ENCODE measurements at places on chromosomes 7 and 10.
A peak's percentile ranks its signal among the peaks of the same experiment; 100 is the strongest.

DNA sequence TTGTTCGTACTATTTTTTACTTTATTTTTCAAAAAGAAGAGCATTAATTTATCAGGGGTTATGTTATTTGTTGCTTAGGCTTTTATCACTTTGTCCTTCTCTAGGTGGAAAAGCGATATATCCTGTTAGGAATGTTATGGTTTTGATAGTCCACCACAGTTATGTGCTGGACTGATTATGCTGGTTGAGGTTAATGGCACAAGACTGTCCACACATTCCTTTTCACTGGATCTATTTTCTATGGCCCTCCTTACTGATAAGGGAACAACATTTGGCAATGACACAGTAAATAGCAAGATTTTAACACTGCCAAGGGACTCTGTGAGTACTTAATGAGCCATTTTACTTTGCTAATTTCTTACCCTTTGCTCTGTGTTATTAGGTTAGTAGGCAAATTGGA lies 1212.3 kb downstream of the NXPH1 start:
- no peak for DNase-seq

DNA sequence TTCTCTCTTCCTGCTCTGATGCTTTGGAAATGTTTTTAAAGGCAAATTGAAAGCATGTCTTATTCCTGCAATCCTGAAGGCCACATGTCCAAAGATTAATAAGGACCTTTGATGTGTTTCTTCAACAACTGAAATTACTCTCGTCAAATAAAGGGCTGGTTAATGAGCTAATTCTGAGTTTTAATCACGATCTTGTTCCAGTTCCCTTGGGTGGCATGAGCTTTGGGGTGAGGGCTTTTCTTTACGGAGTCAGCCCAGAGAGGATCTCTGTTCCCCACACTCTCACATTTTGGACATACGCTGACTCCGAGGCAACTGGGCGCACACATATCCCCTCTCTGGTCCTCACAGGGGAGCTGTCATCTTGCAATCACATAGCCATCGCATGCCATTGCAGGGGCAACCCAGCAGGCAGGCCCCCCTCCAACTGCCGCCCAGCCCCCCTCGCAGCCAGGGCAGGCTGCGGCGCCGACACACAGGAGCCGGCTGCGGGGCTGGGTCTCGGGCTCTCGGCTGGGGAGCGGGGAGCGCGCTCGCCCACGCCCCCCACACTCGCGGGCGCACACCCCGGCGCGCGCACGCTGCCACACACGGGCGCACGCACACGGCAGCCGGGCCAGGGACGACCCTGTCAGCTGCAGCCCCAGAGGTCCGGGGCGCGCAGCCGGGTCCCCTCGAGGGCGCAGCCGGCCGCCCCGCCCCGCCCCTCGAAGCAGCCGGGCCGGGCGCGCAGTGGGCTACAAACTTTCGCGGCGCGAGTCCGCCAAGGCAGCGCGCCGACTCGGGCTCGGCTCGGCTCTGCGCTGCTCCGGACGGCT lies at the start of gene GDF10:
GDF10 (plus strand) TSS at position 587 of the 818 bp plus-strand sequence. CDS start 455 bp downstream, outside the sequence.
- DNase-seq, result peak; percentile 26

DNA sequence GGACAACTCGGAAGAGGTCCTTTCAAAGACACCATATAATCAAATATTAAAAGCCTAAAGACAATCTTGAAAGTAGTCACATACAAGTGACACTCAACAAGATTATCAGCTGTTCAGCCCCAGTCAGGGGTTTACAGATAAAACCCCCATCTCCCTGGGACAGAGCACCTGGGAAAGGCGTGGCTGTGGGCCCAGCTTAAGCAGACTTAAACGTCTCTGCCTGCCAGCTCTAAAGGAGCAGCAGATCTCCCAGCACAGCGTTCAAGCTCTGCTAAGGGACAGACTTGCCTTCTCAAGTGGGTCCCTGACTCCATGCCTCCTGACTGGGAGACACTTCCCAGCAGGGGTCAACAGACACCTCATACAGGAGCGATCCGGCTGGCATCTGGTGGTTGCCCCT lies 18.0 kb downstream of the CDCA7L start:
- DNase-seq, result no peak

DNA sequence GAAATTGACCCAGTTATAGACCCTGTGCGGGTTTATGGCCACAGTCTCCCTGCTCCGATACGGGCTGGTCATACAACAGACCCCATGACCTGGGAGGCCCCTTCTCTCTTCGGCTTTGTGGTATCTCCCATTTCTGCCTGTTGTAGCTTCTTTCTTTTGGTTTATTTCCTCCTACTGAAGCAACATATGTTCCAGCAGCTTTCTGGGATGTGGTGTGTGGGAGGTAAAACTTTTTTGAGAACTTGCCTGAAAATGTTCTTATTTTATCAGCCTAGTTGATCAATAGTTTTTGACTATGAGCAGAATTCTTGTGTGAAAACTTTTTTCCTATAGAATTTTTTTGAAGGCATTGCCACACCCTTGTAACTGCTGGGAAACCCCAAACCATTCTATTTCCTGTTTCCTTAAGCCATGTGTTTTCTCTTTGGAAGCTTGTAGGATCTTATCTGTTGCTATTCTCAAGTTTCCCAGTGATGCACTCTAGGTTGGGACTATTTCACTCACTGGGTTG lies 80.0 kb downstream of the DAGLB start:
- no peak for DNase-seq

DNA sequence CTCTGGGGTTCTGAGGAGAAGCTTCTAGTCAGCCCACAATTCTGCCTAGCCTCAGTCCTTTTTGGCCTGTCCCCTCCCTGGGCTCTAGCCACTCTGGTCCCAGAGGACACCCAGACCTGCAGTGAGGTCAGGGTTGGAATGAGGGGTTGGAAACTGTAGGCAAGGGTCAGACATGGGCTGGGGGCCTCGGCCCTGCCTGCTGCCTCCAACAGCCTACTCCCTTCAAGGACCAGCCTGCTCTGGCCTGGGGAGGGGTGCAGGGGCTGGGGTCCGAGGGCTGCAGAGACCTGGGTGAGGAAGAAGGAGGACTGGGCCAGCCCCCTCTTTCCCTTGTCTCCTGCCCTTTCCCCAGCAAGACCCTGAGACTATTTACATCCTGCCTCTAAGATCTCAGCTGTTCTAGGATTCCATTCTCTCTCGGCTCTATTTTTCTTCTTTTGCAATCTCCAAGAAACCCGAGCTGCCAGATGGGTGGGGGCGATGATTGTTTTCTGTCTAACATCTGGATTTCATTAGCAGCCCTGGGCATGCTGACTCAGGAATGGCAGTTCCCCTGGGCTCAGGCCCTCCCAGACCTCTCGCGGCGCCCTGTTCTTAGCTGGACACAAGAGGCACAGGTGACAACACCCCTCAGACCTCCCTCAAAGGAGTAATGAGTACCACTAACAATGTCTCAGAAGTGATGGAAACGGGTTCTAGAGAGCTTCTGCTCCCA lies 23.1 kb downstream of the ZCCHC24 start:
- no peak for DNase-seq

GRCh38 chr10:43339136-43339535 lies 32.3 kb upstream of the FXYD4 start:
- DNase-seq, result no peak

DNA sequence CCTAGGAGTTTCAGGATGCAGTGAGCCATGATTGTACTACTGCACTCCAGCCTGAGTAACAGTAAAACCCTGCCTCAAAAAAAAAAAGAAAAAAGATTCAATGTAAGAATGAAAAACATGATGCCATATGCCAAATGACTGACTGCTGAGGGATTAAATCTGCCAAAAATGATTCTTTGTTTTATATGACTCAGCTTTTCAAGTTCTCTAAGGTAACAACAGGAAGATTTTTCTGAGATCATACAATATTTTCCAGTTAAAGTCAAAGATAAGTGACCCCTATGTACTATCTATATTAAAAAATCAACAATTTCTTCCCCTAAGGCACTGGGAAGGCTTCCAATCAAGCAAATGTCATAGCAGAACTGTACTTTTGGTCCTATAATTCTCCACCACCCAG lies 271.2 kb upstream of the IMMP2L start:
- DNase-seq, result no peak

DNA sequence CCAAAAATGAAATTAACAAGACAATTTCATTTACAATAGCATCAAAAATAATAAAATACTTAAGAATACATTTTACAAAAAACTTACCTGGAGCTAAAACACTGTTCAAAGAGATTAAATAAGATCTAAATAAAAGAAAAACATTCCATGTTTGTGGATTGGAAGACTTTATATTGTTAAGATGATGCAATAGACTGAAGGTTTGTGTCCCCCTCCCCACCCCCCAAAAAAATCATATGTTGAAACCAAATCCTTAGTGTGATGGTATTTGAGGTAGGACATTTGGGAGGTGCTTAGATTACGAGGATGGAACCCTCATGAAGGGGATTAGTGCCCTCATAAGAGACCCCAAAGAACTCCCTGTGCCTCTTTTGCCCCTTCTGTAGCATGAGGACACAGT lies 117.6 kb downstream of the ZNF467 start:
- no peak for DNase-seq

- DNase-seq, result peak; percentile 51
These were observed 60.8 kb upstream of the PPIF start for GRCh38 chr10:79286318-79286951.

DNA sequence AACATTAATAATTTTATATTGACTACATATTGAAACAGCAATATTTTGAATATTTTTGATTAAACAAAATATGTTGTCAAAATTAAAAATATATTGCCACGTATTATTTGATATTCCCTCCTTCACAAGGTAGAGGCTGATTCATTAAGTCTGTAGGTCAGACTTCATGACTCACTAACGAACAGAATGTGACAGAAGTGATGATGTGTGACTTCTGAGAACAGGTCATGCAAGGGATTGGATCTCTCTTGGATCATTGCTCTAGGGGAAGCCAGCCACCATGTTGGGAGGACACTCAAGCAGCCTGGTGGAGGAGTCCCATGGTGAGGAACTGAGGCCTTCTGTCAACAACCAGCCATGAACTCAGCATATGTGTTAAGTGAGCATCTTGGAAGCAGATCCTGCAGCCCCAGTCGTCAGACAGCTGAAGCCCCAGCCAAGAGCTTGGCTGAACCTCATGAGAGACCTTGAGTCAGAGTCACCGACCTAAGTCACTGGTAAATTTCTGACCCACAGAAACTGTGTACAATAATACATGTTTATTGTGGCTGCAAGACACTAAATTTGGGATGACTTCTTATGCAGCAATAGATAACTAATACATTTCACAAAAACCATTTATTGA lies 66.6 kb downstream of the HTR5A start:
- DNase-seq, result no peak

DNA sequence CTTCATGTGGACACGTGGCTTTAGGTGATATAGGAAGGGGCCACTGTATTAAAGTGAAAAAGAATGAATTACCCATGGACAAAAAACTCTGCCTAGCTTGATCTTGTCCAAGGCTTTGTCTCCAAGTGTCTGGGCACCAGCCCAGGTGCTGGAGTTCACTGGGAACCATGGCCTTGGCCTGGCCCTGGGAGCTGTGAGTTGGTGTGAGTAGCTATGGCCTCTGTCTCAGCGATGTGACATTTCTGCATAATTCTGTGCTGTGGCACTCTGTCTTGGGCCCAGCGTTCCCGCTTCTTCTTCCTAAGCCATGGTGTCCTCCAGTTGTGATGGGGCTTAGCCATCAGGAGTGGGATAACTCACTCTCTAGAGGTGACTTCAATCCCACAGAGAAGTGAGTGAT lies 119.0 kb upstream of the PPP2R2D start:
- no peak for DNase-seq

GRCh38 chr7:127287133-127287532 lies 34.4 kb upstream of the GRM8 start:
- no peak for DNase-seq

- DNase-seq, result no peak
These were observed 6.9 kb downstream of the SAR1A start for GRCh38 chr10:70163448-70163847.

- DNase-seq, result no peak
These were observed 44.4 kb downstream of the AMZ1 start for GRCh38 chr7:2732388-2732787.

DNA sequence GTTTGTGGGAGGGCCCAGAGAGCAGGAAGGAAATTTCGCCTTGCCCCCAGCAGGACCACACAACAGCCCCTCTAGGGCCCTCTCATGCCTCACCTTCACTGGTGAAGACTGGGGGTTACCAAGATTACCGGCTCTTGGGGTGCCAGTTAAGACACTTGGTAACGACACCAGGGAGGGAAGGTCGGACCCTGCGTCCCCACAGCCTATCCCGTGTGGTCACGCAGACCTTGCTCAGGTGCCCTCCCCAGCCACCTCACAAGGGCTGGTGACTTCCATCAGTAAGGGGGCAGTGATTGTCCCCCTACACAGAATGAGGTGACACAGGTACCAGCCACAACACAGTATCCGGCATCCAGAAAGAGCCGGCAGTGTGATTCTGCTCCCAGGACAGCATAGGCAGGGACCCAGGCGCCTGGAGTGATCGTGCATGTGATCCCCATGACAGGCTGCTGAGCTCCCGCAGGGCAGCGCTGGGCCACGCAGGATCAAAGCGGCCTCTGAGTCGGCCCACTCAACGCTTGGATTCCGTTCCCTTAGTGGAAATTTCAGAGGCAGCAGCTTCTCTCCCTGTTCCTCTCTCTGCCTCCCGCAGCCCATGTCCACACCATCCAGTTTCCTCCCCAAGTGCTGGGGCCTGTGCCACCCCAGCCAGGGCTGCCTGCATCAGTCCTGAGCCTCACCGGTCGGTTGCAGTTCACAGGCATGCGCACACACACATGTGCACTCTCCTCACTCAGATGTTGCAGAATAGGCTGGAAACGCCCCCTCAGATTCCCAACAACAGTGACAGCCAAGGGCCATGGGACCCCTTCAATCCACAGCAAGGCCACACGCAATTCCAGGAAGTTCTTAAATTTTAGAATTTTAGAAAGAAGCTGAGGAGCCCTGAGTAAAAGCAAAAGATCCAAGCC lies 35.8 kb downstream of the CAMK2B start:
- no peak for DNase-seq

- DNase-seq, result no peak
These were observed 104.7 kb downstream of the SFMBT2 start for GRCh38 chr10:7306147-7306546.

- DNase-seq, result no peak
These were observed 74.8 kb downstream of the VWA2 start for GRCh38 chr10:114313866-114314265.

DNA sequence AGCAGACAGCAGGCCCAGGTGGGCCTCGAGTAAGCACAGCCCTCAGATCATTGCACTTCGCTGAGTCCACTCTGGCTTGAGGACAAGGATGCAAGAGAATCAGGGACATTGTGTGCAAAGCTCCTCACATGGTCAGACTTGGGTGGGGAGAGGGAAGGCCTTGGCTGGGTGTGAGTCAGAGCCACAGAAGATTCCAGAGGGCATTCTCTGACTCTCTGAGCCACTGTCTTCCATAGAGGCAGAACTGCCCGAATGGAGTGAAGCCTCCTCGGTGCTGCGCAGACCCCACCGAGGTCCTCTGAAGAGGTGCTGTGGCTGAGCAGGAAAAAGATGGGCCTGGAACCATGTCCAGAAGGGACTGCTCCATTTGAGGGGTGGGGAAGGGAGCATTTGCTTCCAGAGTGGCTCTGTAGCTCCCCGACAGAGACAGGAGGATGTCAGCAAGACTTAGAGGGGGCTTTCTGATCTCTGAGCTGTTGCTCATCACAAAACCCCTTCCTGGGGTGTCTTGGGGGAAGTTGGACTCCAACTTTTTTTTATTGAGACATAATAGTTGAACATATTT lies 120.8 kb downstream of the PTPN20 start:
- DNase-seq, result no peak

Data from stimulated activated CD4-positive, alpha-beta T cell treated with anti-CD3 and anti-CD28 coated beads, Interleukin-15, amount 100 ng/mL, for 1 hour (primary cell).